ENCODE measurements at places on chromosomes 2 and 18.
A peak's percentile ranks its signal among the peaks of the same experiment; 100 is the strongest.

- no peak for DNase-seq
These were observed 805 bp downstream of the LIMS2 start for GRCh38 chr2:127674241-127675209.

DNA sequence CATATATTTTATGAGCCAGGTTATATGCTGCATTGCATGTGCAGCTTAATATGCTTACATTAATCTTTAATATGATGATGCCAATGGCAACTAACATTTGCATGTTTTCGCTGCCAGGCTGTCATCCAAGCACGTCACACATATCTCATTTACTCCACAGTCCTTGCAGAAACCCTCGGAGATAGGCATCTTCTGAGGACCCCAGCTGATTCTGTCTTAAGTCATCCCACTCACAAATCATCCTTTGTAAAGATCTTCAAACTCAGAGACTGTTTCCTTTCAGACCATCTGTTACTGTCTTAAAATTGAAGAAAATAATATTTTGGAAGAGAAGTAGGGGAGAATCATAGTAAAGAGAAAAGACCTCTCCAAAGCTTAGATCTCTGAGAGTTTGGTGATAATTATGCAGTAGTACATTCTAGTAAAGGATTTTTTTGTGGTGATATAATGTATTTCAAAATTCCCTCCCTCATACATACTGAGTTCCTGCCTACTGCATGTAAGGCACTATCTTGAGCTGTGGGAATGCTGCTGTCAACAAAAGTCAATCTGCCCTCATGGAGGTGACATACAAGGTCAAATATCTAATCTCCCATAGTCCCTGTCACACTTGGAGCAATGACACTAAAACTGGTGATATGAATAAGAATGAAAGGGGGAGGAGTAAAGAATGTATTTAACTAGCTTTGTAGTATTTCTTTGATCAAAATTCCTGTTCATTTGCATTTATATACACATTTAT, 11.0 kb downstream of the ITGA4 start:
- DNase-seq = no peak

DNA sequence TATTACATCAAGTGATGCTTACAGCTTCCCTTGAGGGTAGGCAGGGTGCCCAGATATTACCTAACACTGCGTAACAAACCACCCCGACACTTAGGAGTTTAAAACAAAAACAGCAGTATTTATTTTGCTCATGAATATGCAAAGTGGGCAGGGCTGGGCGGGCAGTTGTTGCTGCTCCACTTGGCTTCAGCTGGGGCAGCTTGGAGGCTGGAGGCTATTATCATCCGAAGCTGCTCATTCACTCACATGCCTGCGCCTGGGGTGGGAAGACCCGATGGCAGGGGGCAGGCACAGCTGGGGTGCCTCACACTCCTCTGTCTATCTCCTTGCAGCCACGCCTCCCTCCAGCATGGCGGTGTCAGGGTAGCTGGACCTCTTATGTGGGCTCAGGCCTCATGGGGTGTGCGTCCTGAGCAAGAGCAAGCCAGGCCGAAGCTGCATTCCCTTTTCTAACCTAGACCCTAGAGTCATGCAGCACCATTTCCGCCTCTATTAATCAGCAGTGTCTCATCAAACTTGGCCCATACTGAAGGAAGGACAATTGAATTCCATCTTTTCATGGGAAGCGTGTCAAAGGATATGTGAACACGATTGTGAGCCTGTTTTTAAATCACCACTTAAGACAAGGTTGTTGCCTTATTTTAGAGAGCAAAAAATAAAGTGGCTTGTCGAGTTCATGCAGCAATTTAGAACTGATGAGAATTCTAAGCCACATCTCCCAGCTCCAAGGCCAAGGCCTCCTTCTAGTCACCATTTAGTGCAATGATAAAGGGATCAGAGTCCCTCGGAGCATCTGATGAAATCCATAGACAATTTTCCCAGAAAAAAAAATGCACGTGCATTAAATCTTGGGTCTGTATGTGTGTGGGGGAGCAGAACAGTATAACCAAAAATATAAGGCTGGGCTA, 54.9 kb downstream of the SDC1 start:
- no peak for DNase-seq

DNA sequence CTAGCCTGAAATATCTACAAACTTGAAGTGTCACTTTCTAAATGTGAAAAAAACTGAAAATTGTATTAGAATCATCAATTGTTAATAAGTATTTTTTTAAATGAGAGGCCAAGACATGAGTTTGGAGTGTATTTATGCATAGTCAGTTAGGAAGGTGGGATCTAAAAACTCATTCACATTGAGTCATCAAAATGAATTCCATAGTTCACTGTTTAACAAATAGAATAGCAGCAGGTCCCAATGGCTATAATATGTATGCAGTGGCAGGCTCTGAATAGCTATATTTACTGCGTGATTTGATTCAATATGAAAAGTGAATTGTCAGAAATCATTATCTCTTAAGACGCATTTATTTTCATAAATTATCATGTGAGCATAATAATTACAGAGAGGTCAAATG, 256.1 kb downstream of the ZNF385B start:
- no peak for DNase-seq

DNA sequence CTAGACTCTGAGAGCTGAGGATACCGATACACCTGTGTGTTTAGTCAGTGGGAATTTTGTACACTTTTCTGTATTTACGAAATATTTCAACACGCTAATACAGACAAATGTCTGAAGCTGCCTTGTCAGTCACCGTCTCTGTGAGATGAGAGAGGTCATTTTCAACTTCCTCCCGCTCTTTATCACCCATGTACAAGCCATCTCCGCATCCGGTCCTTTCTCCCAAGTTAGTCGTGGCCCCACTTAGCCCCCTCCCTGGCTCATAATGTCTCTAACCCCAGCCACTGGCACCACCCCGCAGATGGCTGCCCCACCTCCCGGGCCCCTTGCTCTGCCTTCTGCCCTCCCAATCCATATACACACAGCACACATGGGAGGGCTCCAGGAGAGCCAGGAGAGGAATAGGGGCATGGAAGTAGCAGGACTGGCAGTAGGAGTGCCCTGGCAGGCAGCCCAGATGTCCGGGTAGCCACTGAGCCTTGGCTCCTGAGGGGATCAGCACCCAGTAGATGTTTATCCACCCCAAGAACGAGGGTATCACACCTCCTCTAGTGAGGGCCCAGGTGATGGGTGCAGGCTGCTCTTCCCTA, 2.0 kb upstream of the RUFY4 start:
- DNase-seq = no peak

- DNase-seq = no peak
These were observed 83.3 kb upstream of the SALL3 start for GRCh38 chr18:78896111-78896905.

- DNase-seq = no peak
These were observed 808.1 kb downstream of the RNF144A start for GRCh38 chr2:7725171-7725849.

GRCh38 chr2:221444106-221444505, 128.0 kb downstream of the EPHA4 start:
- DNase-seq = no peak

DNA sequence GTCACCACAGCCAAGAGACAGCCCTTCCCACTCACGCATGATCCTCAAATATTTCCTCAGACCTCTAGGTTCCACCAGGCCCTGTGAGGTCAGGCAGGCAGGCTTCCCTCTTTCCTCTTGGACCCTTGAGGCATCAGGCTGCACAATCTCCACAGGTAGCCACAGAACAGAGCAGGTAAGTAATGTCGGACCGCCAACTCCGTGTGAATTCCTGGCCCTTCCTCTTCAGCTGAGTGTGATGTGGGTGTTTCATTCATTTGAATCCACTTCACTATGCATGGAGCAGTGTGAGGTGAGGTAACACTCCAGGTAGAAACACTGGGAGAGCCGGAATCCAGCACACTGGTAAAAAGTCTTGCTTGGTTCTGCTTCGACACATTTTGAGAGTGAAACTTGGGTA, 44.0 kb downstream of the MRPL35 start:
- no peak for DNase-seq

- DNase-seq = no peak
These were observed 64.4 kb downstream of the KLHL29 start for GRCh38 chr2:23449413-23449812.

DNA sequence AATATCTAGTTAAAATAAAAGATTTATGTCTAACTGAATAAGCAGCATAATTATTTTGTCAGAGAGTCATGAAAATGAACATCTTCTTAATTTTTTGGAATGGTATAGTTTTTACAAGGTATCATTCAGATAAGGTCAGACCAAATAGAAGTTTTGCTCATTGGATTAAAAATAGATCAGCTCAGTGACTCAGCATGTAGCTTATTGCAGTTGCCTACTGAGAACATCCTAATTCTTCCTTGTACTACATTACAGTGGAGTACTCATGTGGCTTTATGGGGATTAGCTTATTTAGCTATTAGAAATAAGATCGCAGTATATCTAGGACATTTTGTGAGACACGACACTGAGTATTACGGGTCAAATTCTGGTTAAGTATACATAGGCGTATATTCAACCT, 38.2 kb upstream of the PPM1B start:
- no peak for DNase-seq

DNA sequence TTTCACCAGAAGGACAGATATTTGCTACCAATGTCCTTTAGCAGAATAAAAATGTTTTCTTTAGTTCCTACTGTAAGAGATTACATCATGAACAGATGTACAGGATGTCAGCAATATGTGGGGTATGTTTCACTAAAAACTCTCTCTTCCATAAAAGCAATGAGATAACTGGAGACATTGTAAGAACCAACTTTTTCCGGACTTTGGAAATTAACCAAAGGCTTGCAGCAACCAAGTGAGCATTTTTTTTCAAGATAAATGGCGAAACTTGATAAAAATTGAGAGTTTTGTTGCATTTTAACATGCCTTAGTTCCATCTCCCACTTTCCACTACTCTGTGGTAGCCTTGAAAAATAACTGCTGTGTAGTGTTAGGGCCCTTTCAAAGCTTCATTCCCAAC, 429.8 kb upstream of the CDH2 start:
- no peak for DNase-seq

DNA sequence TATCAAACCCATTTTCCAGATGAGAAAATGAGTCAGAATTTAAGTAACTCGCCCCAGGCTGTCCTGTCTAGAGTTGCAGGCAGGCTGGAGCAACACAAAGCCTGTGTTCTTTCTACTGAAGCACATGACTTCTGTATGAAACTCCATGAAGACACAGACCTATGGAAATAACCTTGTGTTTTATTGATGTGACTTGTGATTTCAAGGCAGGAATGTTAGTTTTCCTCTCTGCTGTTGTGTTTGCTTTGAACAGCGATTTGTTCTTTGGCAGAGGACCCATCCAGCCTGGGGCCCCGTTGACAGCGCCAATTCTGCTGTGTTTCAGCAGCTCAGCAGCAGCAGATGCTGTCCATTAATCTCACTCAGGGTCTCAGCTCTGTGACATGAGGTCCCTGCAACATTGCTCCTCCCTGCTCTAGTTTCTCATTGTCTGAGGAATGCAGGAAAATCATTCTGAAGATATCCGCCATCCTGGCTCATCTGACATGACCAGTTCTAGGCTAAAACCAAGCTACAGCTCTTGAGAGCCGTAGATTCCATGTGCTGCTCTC, 344.3 kb upstream of the RAB12 start:
- DNase-seq = no peak

DNA sequence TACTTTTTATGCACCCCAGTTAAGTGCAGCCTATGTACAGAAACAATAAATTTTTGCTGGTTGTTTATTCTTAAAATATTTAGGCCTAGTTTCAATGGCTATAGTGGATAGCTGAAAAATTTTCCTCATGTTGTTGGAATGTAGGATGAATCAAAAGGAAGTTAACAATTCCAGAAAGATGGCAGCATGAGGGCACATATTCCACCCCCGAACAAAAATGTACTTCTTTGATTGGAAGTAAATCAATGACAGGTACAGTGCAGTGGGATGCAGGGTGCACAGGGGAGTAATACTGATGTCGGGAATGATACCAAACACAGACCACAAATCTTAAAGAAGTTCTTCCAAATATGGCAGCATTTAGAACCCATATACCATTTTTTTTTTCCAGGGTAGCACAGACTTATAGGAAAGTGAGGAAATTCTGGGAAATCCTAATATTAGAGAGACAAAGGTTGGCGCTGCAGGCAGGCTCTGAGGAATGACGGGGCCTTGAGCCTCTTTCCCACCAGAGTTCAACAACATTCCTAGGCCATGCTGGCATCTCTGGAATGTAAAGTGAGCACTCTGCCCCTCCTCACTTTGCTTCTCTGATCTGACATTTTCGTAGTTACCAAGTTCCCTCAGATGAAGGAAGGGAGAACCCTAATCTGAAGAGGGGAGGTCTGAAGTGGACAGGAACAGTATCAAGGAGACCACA, 36.6 kb upstream of the IKZF2 start:
- DNase-seq = peak; percentile 88

DNA sequence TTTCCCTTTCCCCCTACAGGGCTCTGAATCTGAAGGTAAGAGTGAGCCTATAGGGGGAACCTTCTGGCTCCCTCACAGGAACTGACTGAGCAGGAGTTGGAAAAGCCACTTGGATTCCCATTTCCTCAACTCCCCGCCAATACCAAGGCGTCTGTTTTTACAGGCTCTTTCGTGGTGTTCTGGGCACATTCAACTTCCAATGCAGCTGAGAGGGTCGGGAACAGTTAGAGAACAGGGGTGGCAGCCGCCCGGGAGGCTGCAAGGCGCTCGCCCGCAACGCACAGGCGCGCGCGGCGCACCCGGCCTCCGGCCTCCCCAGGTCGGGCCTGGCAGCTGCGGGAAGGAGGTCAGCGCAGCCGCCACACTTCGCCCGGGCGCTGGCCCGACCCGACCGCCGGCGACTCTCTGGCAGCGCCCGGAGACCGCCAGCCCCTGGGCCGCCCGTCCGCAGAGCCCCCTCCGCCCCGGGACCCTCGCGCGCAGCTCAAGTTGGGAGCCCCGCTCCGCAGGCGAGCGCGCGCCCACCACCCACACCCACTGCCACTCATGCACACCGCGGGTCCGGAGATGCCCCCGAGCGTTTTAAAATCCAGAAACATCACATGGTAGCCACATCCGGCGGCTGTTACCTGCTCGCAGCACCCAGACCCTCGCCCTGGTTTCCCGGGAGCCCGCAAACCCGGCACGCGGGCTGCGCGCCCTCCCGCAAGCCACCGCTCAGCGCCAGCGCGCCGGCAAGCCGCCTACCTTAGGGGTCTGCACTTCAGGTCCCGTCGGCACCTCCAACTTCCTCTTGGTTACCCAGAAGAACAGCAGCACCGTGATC, 816 bp downstream of the GALNT14 start:
- peak; percentile 38 for DNase-seq
